ENCODE measurements at places on chromosomes 16 and 17. TPM values are rescaled to one million over a fixed set of nuclear protein-coding genes. Genes with fewer than 3 reads are reported as not detected.

The TEX19 gene
- not detected for total RNA-seq

The SLC16A6 gene
- total RNA-seq: 0.14 TPM

The MT1B gene
- total RNA-seq: not detected

The CBFA2T3 gene
- 6.9 TPM for total RNA-seq

The CRYM gene
- 14.1 TPM for total RNA-seq

The ADAD2 gene
- 0.41 TPM for total RNA-seq

The ZNF385C gene
- total RNA-seq: 0.96 TPM

The XAF1 gene
- 25.4 TPM for total RNA-seq

The ITGB3 gene
- 3.9 TPM for total RNA-seq

The KRTAP1-5 gene
- total RNA-seq: not detected

The MT1G gene
- 83.8 TPM for total RNA-seq

The DNAH17 gene
- 0.06 TPM for total RNA-seq

The CTRB2 gene
- total RNA-seq: not detected

The DOK4 gene
- total RNA-seq: 143 TPM

The CAPN15 gene
- 110 TPM for total RNA-seq

The CDT1 gene
- 20.9 TPM for total RNA-seq

The GLTPD2 gene
- total RNA-seq: not detected

The RAB26 gene
- total RNA-seq: 15.7 TPM

The WWOX gene
- 11.7 TPM for total RNA-seq

The PRCD gene
- 1.6 TPM for total RNA-seq

The KRTAP9-2 gene
- total RNA-seq: not detected

The HYDIN gene
- 0.80 TPM for total RNA-seq

The SLC38A7 gene
- 9.4 TPM for total RNA-seq

The ADGRG1 gene
- 104 TPM for total RNA-seq

The CACNA1H gene
- total RNA-seq: 9.5 TPM

The MYH8 gene
- total RNA-seq: not detected

The MT4 gene
- not detected for total RNA-seq

The MYH11 gene
- 98.2 TPM for total RNA-seq

The CIBAR2 gene
- not detected for total RNA-seq

The LRRC75A gene
- total RNA-seq: 37.1 TPM

The GLIS2 gene
- total RNA-seq: 1.7 TPM
